ENCODE measurements at places on chromosomes 2 and 18. TPM values are rescaled to one million over a fixed set of nuclear protein-coding genes. Genes with fewer than 3 reads are reported as not detected.

The GCG gene
- 0.49 TPM for total RNA-seq

The MC2R gene
- not detected for total RNA-seq

The NEU4 gene
- 1.5 TPM for total RNA-seq

The PFN4 gene
- 0.98 TPM for total RNA-seq

The FKBP1B gene
- total RNA-seq, result 76.5 TPM

The SPC25 gene
- total RNA-seq, result 5.4 TPM

The NEB gene
- 1.7 TPM for total RNA-seq

The GPAT2 gene
- total RNA-seq, result 0.49 TPM

The CABLES1 gene
- 3.2 TPM for total RNA-seq

The FBXO15 gene
- total RNA-seq, result 2.2 TPM

The FNDC4 gene
- total RNA-seq, result 47.9 TPM

The TSGA10 gene
- 9.8 TPM for total RNA-seq

The TMEM237 gene
- total RNA-seq, result 21.9 TPM

The TCF23 gene
- total RNA-seq, result not detected

The KHK gene
- total RNA-seq, result 5.9 TPM

The C18orf32 gene
- total RNA-seq, result 34.9 TPM

The PARD3B gene
- total RNA-seq, result 3.4 TPM

The PRSS56 gene
- under 0.01 TPM for total RNA-seq

The C2orf80 gene
- total RNA-seq, result 26.6 TPM

The DHRS9 gene
- total RNA-seq, result 0.49 TPM

The SNTG2 gene
- 0.98 TPM for total RNA-seq

The CTLA4 gene
- total RNA-seq, result not detected

The TMEM200C gene
- total RNA-seq, result 20.4 TPM

The TRIB2 gene
- total RNA-seq, result 67.9 TPM

Measured in temporal lobe (tissue), 4 donors.